ENCODE measurements at places on chromosomes 7 and 10.

GRCh38 chr7:83751217-83751616 lies 102.3 kb upstream of the SEMA3E start:
- no peak for DNase-seq

- no peak for DNase-seq
Measured at GRCh38 chr10:16724509-16724908, 92.7 kb downstream of the RSU1 start.

DNA sequence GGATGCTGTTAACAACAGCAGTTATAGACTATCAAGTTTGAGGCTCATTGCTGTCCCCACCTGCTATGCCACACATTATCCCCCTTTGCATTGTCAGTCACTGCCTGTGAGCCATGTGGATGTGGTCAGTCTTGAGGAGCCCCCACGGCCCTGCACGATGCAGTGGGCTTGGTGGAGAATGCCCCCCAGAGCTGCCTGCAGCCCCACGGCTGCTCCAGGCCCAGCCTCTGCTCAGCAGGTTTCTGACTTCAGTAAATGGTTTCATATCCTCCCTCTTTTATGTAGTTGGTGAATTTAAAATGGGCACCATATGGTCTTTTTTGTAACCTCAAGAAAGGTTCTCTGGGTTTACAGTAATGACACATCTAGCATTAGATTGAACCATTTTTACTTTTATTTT lies 164.1 kb downstream of the EBF3 start:
- DNase-seq: no peak

GRCh38 chr7:7157177-7157886 lies 25.0 kb upstream of the C1GALT1 start:
- peak; percentile 34 for DNase-seq

DNA sequence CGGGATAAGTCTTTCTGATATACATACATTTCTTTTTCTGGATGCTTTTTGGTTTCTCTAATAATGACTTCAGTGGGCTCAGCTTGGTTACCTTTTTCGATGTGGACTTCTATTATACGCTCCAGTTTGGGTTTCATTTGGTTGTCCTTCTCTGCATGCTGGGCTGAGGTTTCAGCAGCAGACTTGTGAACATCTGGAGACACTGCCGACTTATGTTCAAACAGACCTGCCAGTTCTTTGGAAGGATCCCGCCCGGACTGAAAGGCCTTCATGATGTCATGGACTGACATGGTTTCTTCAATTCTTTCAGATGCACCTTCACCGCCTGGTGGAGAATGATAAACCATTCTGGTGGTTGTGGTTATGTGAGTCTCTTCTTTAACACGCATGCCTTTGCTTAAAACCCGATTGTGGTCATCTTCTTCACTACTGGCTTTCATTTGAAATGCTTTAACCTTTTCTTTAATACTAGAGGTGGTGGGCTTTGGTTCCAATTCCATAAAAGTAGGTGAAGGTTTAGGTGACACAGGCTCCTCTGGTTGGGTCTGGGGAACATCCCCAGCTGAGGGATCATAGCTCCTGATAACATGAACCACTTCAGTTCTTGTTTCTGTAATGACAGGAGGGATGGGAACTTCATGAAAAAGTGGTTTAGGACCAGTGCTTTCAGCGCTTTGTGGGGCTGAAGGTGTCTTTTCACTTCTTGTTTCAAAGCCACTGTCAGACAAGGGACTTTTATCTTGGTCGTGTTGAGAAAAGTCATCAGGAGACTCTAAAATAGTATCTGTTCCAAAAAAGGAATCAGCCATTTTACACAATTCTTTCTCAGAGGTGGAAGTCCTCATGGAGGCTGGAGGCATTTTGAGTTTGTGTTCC lies 167.7 kb upstream of the CCDC6 start:
- DNase-seq: no peak

- DNase-seq: peak; percentile 52
Measured at GRCh38 chr10:32256613-32257437, 90.1 kb downstream of the EPC1 start.

DNA sequence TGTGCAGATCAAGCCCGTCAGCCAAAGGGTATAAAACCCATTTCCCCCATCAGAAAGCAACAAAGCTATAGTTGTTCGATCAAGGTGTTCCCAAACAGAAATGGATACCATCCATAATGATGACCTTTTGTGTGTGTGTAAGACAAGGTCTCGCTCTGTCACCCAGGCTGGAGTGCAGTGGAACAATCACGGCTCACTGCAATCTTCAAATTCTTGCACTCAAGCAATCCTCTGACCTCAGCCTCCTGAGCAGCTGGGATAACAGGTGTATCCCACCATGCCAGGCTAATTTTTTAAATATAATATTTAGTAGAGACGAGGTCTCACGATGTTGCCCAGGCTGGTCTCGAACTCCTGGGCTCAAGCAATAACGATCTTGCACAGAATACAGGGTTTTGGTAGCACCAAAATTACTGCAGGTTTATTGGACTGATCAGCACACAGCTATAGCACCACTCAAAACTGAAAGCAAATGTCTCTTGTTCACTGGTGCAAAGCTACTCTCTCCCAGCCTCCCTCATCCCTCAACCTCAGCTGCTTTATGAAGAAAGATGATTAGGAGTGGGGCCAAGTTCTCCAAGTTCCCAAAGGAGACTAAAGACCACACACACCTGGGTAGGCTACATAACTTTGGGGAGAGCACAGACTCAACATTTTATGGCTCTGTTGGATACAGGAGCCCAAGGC lies 80.5 kb downstream of the ABI1 start:
- DNase-seq: no peak

DNA sequence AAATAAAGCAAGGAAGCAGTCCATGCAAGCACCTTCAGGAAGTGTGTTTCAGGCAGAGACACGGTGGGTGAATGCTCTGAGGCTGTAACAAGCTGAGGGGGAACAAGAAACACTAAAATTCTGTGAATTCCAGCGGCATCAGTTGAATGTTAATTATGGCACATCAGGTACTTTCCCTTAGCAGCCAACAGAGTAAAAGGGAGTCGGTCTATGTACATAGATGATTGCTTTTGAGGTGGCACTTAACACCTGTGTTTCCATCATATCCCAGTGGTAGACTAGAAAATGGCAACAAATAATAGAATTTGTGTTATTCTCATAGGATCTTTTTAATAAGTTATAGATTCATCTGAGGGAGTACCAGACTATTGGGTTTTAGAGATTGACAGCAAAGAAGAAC lies 481.0 kb upstream of the KLF6 start:
- DNase-seq: no peak

- no peak for DNase-seq
Measured at GRCh38 chr10:95181726-95182125, 12.3 kb upstream of the ACSM6 start.

DNA sequence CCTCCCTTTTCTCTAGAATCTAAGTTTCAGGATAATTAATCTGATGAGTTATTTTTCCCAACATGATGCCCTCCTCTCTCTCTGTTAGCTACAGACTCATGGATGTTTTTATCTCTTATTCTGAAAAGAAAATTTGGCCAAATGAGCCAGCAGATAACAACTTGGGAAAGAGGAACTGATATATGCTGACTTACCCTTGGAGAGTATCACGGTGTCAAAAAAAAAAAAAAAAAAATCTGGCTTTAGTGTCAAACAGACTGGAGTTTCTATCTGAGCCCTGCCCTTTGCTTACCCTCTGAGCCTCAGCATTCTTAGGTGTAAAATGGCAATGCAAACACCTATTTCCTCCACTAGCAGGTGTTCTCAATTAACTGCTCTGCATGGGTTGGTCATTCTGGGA lies 190.4 kb downstream of the AHR start:
- no peak for DNase-seq

DNA sequence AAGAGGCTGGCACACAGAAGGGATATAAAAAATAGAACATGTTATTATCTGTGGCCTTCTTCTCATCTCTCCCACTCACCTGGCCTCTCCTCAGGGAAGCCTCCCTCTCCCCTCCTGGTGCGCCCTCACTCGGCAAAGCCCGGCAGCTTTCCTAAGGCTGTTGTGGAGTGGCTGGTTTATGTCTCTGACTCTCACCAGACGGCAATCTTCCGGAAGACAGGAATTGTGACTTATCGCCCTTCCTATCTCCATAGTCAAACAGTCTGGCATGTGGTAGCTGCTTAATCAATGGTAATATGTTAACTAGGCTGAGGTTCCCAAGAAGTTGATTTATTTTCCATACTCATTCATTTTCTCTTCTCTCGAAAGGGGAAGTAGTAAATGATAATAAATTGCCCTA lies 78.7 kb downstream of the ATXN7L1 start:
- DNase-seq: no peak

DNA sequence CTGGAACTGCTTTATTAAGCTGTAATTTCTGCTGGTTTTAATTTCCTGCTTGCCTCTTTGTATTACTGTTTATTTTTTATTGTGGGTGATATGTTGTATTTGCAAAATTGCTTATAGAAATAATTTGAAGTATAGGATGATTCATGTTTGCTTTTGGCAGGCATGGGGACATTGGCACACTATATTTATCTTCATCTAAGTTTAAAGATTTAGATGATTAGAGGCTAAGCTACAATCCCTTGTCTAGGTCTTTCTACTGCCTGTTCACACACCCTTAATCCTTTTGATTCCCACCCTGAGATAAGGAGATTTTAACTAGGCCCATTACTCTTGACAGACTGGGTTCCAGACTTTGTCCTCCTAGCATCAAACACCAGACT lies 182.8 kb upstream of the KAT6B start:
- no peak for DNase-seq

- DNase-seq: no peak
Measured at GRCh38 chr10:70576803-70577517, 25.6 kb downstream of the PRF1 start.

DNA sequence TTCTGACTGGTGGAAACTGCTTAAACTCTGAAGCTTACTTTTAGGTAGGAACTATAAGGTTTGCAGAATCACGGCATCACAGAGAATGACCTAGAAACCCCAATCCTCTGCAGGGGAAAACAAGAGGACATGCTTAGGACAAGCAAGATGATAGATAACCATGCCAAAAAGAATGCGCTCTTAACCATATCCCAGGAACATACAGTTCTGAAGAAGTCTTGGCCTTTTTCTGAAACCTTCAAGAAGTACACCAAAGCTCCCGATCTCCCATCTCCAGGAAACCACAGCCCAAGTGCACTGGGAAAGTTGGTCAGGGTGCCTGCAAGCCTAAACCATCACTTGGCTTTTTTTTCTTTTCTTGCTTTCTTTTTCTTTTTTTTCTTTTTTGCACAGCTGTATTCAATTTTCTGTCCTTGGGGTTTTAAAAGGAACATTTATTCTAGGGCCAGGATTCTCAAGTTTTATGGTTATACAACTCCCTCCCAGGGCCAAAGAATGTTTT lies 12.2 kb upstream of the SVIL start:
- no peak for DNase-seq

DNA sequence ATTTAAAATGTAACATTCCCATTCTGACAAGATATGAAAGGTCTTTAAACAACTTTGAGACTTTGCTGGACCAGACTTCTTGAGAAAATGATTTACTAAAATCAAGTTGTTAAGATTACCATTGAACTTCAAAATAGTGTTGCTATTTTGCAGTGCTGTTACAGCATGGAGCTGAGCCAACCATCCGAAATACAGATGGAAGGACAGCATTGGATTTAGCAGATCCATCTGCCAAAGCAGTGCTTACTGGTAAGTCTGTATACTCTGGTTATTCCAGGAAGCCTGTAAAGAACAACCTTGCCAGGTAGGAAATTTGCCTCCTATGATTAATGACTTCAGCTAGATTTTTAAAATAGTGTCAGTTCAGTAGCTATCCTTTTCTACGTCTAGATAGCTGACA lies 18.8 kb downstream of the TNKS2 start:
- no peak for DNase-seq

GRCh38 chr10:114566064-114566463 lies 92.0 kb downstream of the ABLIM1 start:
- no peak for DNase-seq

DNA sequence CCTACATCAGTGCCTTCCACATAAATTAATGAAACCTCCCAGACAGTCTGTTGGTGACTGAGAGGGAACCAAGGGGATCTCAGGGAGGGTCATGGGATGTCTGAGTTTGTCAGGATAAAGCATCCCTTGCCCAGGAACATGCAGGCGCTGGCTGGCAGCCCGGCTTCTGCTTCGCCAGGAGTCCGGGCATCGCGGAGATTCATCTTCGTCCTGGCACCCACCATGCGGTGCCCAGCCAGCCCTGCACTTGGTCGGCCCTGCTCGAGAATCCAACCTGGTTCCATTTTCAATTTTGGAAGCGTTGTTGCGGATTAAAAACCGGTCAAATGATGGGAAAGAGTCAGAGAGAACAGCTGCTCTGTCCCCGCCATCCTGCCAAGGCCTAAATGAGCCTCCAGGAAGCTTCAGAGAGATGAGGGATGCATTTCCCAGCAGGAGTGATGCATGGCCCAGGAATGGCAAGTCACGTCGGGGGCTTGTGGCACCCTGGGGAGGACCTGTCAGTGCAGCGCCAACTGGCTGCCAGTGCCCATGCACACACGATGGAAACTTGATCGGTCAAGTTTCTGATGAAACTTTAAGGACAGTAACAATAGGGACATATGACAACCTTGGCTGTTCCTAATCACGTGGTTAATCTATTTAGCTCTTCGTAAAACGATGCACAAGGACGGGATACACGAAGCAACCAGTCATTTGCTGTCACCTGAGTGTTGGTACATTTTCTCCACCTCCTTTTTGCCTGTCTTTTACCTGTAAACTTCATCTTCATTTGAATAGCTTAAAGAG lies 260.8 kb upstream of the MKI67 start:
- no peak for DNase-seq

DNA sequence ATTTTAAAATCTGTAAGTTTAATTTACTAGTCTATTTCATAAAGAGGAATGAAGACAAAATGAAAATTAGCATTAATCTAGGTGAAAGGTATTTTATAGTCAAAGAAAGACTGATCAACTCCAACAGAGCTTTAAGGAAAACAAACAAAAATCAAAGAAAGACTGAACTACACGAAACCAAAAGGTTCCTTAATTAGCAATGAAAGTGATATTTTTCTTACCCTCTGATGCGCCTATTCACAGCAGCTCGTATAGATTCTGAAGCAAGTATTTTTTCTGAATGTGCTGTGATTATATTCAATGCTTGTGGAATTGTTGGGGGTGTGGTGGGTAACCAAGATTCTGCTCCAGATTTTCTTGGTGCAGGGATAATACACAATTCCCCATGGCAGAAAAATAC lies 11.8 kb downstream of the ECD start:
- DNase-seq: no peak

DNA sequence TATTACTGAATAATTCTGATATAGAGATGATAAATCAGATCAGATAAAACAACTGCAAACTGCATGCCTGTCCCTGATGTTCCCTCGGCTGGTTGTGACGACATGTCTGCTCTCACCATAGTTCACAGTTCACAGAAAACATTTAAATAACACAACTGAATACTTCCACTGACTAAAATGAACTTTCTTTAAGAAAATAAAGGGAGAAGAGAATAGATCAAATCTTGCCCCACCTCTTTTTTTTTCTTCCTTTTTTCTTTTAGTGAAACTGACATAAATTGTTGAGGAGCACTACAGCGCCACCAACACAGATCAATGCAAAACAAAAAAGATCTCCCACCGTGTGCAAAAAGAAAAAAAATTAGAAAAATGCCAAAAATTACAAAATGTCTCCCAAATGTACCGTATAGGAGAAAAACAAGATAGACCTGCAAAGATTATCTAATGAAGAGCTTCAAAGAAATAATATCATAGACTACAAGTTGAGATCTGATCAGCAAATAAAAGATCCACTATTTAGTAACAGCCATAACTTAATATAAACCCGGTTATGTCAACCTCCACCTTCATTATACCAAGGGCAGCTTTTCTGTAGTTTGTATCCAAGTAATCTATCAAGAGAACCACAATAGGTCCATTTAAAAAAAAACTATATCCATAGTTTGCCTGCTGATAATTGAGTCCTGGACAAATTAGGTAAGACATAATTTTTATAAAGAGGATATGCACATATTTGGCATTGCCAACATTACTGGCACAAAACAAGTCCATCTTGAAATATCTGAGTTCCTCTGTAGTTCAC lies 30.7 kb upstream of the EPC1 start:
- DNase-seq: no peak

All from T-helper 2 cell (primary cell).